ENCODE measurements at places on chromosomes 7 and 10.

- DNase-seq = peak; percentile 75
Observed at GRCh38 chr10:78973901-78974616, 94.7 kb upstream of the ZMIZ1 start.

GRCh38 chr10:79437111-79437814 lies 8.2 kb downstream of the ZCCHC24 start:
- no peak for DNase-seq

DNA sequence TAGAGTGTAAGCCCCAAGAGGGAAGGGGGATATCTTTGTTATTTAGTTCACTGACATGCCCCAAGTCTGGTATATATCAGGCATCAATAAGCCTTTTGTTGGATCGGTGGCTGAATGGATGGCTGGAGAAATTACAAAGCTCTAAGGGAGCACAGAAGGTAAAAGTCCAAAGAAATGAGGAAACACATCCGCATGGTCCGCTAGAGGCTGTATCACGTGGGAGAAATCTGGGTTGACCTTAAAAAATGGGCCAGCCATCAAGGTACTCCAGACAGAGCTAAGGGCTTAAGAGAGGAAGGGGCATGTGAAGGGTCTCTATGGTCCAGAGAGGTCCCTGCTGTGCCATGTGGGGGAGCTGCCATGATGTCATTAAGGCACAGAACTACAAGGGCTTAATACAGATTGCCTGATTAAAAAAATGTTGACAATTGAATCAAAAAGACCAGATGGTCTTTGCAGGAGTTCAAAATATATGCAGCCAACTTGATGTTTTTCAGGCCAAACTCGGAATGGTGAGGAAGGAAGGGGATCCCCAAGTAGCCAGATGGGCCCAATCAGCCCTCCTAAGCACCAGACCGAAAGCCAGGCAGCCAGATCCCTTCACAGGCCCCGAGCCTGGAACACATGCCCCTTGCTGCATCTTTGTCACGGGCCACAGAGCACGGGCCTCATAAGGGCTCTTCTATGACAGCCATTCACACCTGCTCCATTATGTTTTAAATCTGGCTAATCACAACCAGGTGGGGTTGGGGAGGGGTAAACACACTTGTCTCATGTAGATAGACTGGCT lies 31.9 kb downstream of the SCRN1 start:
- DNase-seq = no peak

DNA sequence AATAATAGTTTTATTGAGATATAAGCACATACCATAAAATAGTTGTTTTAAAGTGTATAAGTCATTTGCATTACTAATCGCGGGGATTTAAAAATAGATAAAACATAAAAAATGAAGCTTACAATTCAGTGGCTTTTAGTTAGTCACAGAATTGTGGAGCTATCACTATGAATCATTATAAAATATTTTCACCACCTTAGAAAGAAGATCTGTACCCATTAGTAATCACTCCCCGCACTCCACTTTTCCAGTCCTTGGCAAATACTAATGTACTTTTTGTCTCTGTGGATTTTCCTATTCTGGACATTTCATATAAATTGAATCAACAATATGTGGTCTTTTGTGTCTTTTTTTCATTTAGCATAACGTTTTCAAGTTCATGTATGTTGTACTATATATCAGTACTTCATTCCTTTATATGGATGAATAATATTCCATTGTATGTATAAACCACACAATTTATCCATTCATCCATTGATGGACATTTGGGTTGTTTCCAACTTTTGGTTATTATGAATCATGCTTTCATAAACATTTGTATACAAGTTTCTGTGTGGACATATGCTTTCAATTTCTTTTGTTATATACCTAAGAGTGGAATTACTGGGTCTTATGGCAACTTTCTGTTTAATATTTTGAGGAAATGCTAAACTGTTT lies 162.5 kb downstream of the MAGI2 start:
- no peak for DNase-seq

DNA sequence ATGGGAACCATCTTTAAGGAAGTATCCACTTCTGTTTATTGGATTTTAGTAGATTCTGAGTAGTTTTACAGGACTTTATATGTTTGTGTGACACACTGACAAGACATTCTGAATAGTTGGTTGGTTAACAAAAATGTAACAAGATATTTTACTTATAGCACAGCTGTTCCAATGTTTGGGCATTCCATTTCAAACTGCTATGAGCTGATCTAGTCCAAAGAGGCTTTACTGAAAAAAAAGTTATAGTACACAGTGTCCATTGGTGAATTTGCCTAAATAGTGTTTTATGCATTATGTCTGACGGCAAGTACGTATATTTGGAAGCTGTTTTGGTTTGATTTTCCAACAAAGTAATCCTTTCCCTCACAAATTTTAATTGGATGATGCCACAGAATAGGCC lies 99.1 kb downstream of the SAMD9 start:
- DNase-seq = no peak

GRCh38 chr7:73625276-73625675 lies 954 bp upstream of the MLXIPL start:
- no peak for DNase-seq

DNA sequence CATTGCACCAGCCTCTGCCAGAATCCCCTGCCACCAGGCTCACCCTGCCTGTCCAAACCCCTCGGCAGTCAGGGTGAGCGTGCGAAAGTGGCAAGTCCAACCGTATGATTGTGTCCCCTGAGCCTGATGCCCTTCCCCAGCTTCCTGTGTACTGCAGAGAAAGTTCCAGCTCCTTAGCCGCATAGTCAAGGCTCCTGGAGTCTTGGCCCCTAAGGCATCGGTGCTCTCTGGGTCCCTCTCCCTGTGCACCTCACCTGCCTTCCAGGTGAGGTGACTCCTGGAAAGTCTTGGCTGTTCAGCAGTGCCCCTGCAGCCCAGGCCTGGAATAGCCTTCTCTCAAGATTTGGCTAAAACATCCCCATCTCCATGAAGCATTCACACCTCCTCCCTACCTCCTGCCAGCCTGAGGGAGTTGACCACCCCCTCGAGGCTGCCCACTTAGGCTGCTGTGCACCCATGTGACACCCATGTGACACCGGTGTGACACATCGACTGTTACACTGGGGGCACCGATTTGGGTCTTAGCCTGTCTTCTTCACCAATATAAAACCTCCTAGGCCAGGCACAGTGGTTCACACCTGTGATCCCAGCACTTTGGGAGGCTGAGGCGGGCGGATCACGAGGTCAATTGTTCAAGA lies 56.1 kb upstream of the ELN start:
- DNase-seq = peak; percentile 63

DNA sequence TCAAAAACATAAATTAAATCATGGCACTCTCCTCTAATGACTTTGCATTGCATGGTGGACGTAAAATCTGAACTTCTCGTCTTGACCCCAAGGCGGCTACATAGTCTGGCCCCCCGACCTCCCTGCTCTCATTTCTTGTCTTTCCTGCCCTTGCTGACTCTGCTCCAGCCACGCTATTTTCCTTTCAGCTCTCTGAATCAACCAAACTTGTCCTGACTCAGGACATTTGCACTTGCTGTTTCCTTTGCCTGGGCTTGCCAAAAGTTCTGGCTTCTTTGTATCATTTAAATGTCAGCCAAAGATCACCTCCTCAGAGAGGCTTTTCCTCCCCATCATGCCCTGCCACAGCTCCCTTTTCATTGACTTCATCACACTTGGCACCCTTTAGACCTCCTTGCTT lies 107.7 kb upstream of the NFE2L3 start:
- no peak for DNase-seq

GRCh38 chr7:136275794-136276193 lies 298.6 kb upstream of the MTPN start:
- no peak for DNase-seq

- DNase-seq = no peak
Observed at GRCh38 chr7:41887416-41887815, 184.5 kb upstream of the INHBA start.

GRCh38 chr7:105229641-105230040 lies 159.1 kb downstream of the SRPK2 start:
- no peak for DNase-seq

DNA sequence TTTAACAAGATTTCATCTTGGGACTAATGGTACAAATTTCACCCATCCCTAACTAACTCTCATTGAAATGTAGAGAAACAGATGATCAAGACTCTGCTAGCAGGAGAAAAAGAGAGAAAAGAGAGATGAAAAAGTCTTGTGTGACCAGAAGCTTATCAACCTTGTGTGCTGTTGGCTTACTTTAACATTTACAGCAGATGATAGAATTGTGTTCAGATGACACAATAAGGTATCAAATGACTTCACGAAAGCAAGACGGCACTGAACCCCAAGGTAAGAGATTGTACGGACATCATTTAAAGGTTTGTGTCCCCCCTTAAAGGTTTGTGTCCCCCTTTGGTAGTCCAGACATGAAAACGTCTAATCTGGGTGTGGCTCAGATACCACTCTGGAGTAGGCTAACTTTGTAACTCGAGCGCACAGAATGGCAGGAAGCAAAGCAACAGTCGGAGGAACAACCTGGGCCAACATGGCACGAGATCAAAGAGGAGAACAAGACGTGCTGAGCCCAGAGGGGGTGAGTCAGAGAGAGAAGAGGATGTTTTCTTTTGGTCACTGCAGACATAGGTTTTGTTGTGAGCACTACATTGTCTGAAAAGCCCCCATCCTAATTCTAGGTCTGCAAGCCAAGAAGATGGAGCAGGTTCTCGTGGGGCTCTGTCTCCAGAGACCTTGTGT lies 10.4 kb upstream of the LMBR1 start:
- DNase-seq = peak; percentile 19

DNA sequence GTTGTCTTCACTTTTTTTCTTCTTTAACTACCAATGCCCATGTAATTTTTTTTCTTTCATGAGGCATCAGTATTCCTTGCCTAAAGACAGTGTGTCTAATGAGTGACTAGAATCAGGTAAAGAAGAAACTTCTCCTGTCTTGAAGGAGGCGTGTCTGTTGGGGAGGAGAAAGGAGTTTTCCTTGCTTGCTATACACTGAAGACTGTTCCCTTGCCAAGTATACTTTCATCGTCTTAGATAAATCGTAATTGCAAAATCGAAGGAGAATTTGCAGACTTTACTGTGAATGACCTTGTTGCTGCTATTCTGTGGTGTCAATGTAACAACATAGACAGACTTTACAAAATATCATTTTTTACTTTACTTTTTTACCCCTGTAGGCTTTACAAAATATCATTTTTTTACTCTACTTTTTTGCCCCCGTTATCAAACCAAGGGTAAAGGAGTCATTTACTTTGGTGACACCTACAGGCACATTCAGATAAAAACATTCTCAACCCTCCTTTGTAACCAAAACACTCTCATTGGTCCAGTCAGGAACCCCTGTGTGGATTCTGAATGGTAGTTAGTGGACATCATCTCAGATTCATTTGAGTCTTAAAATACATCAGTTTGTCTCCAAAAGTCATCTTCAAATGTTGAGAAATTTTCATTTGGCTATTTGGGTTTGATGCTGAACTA lies 232.4 kb downstream of the AHR start:
- peak; percentile 24 for DNase-seq

DNA sequence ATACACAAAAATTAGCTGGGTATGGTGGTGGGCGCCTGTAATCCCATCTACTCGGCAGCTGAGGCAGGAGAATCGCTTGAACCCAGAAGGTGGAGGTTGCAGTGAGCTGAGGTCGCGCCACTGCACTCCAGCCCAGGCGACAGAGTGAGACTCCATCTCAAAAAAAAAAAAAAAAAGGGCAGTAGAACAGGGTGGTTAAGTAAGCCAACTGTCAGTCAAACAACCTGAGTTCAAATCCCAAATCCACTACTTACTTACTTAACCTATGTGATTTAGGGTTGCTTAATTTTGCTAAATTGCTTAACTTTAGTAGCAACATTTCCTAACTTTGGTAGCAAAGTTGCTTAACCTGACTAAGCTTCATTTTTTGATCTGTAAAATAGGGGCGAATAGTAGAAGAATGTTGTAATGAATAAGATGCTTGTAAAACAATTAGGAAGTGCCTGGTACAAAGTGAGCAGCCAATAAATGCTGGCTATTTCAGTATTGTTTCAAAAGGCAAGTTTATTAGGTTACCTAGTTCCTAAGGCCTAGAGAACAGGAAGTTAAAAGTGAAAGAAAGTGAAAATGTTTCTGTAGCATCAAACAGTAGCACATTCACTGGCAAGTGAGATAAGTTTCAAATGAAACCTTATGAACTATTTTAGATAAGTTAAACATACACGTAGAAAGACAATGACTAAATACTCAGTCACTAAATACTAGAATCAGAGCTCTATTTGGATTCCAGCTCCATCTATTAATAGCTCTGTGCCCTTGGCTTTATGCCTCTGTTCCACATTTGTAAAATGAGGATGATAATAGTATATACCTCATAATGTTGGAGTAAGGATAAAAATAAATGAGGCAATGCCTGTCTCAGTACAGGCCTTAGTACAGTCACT lies 64.3 kb downstream of the HOXA1 start:
- DNase-seq = peak; percentile 46

- no peak for DNase-seq
Observed at GRCh38 chr7:46368871-46369270, 447.8 kb upstream of the IGFBP3 start.

DNA sequence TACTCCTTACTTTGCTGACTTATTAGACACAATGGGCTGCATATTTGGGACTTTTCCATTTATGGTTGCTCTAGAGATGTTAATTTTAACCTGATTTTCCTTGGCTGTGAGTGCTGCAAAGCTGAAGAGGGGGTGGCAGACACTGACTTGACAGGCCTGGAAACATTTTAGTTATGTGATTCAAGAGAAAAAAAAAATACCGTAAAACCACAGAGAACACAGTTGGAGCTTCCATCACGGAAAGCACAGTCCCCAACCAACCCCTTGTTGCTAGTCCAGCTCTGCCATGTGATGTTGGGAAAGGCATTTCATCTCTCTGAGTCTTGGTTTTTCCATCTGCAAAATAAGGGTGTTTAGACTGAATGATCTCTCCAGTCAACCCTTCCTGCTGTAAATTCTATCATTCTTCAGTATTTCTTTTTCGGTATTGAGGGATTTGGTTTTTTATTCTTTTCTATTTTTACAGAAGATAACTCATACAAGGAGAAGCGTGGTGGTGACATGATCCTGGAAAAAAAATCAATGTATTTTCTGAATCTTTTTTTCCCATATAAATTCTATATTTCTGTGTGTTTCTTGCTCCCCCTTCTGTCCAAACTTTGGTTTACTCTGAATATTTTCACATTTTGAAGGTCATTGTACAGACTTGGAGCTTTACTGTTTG lies 246.1 kb downstream of the REEP3 start:
- peak; percentile 53 for DNase-seq

DNA sequence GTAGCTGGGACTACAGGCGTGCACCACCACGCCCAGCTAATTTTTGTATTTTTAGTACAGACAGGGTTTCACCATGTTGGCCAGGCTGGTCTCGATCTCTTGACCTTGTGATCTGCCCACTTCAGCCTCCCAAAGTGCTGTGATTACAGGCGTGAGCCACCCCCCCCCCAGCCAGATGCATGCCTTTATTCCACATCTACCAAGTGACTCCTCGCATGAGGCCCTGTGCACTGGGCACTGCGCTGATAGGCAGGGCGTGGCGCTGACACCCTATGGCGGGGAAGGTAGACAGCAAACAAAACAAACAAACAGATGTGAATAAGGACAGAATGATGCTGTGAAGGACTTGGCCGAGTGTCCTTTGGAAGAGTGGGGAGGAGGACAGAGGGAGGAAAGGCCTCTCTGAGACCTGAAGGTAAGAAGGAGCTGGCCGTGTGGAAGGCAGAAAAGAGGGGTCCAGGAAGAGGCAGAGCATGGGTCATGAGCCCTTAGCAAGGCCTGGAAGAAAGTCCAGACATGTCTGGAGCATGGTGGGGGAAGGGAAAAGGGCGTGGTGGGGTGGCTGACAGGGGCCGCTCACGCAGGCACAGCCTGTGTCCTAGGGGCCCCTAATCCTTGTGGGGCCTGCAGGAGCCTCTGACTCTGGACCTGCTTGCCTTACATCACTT lies 47.5 kb upstream of the CACUL1 start:
- DNase-seq = no peak

GRCh38 chr10:131934769-131935168 lies 34.0 kb downstream of the PPP2R2D start:
- no peak for DNase-seq
